Activated T-cell treated with anti-CD3 and anti-CD28 coated beads, Interleukin-2, amount 50 U/mL, for 24 hours (primary cell): ENCODE measurements at places on chromosomes 13 and 19.

DNA sequence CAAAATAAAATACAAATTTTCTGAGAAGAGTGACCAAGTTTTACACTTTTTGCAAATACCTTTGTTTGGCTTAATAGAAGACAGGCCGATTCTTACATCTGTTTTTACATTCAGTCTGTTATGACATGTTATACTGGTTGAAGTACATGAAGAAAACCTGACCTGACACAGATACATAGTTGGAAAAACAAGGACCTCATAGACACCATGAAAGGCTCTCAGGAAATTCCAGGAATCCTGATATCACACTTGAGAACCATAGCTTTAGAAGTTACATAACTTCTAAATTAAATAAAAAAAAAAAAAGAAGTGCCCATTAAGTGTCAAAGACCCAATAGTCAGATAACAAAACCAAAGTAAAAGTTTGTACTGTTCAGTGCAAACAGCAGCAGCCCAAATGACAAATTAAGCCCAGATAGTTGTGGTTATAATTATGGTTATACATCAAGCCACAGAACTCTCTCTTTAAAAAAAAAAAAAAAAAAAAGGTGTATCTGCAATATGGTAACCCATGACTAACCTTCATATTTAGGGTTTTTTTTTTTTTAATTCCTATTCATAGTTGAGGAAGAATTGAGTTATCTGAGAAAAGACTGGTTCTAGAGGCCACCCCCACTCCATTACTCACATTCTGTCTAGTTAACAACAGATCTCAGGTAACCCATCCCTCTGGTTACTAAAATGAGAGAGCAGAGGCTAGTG is 19.8 kb downstream of the RBM26 start:
- DNase-seq: no peak

- no peak for DNase-seq
Observed at GRCh38 chr13:30618930-30619279, 1.2 kb downstream of the USPL1 start.

GRCh38 chr19:29217616-29218015 is 4.7 kb upstream of the UQCRFS1 start:
- DNase-seq: no peak

DNA sequence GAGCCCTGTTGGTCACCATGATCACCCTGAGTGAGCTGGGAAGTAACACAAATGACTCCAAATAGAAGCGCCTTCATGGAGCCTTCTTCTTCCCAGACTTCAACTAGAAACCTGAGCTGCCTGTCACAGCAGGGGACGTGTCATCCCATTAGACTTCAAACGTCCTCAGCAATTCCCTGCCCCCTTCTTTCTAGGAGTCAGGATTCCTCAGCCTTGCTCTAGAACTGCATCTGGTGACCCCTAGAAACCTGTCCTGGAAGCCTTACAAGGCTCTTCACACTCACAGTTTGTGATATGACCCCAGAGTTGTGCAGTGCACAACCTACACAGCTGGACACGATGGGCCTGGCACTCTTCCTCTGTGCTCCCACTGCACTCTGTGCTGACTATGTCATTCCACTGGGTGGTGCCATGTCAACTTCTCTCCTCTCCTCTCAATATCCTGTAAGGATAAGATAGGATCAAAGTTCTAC is 23.6 kb upstream of the TTYH1 start:
- no peak for DNase-seq

DNA sequence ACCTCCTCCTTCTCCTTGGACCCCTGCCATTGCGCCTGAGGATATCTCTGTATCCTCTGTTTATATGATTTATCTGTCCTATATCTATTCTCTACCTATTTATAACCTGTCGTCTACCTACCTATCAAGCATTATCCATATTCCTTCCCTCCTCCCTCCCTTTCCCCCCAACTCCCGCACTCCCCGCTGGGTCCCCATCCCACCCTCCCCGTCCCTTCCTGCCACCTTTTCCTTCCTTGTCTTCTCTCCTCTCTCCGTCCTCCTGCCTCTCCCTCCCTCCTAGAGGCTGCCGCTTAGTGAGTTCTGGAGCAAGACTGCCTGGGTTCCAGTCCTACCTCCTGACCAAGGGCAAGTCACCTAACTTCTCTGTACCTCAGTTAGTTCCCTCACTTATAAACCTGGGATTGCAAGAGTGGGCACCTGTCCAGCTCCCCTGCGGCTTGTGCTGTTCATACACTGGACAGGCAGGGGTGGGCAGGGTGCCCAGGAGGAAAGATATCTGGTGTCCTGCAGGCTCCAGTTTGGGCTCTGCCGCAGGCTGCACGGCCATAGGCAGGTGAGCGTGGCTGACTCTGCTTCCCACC is 16.1 kb downstream of the TTYH1 start:
- DNase-seq: no peak

DNA sequence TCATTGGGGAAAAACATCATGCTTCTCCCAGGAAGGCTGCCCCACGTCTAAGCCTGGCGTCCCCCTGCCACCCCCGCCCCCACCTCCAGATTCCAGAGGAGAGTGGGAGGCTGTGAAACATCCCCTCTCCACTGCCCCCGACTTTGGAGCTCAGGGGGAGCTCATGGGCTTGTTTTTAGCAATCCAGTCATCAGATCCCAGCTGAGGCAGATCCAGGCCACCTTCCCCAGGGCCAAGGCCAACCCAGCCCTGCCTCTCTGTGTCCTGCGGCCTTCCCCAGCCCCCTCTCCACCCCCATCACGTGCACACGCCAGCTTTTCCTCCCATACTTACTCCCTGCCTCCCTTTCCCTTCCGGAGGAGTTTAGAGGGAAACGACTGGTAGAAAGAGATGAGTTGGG is 38.8 kb downstream of the SHISA2 start:
- DNase-seq: no peak

GRCh38 chr19:7817801-7818200 is 12.2 kb upstream of the EVI5L start:
- DNase-seq: no peak

DNA sequence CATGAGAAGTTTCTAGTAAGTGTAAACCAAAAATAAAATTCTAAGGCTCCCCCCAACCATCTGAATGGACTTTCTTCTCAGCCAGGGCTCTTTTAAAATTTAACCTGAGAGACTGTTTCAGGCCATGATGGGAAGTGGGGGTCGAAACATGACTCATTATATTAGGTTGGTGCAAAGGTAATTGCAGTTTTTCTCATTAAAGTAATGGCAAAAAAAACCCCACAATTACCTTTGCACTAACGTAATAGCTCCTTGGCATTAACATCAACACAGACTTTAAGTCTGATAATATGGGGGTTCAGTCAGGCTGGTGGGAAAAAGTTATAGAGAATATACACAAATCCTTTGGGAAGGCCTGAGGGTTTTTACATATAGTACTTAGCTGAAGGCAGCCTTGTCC is 9.4 kb upstream of the SPART start:
- DNase-seq: no peak

DNA sequence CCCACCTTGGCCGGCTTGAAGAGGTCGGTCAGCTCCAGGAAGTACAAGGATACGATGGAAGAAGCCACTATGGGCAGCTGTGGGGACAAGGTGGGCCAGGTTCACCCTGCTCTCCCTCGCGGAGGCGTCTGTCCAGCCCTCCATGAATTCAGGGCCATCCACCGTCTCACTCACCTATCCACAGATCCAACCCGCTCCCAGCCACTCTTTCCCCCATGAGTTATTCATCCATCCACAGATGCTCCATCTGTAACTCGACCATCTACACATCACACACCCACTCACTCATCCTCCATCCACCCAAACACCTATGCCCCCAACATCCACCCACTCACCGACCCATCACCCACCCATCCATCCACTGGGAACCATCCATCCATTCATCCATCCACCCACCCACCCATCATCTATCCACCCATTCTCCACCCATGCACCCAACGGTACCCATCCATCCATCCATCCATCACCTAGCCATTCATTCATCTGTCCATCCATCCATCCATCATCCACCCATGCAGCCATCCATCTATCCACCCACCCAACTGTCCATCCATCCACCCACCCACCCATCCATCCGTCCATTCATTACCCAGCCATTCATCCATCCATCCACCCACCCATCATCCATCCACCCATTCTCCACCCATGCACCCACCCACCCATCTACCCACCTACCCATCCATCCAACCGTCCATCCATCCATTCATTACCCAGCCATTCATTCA is 5.8 kb downstream of the PLPPR3 start:
- DNase-seq: no peak

- no peak for DNase-seq
Observed at GRCh38 chr13:26541678-26542568, 15.6 kb upstream of the WASF3 start.

DNA sequence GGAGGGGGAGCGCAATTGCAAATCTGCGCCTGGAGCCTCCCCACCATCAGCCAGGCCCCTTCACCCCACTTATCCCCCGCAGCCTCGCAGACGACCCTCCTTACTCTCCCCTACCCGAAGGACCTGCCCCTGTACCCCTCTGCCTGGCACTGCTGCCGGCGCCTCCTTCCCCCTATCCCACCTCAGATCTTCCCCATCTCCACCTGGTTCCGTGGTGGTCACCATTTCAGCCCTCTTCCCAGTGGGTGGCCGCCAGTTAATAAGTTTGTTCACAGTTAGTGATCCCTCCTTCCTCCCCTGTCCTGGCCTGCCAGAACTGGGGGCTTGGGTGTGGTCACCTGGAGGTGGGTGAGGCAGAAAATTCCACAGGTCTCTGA is 397 bp downstream of the SLC44A2 start:
- no peak for DNase-seq
